ENCODE measurements at places on chromosomes 13 and 19.

DNA sequence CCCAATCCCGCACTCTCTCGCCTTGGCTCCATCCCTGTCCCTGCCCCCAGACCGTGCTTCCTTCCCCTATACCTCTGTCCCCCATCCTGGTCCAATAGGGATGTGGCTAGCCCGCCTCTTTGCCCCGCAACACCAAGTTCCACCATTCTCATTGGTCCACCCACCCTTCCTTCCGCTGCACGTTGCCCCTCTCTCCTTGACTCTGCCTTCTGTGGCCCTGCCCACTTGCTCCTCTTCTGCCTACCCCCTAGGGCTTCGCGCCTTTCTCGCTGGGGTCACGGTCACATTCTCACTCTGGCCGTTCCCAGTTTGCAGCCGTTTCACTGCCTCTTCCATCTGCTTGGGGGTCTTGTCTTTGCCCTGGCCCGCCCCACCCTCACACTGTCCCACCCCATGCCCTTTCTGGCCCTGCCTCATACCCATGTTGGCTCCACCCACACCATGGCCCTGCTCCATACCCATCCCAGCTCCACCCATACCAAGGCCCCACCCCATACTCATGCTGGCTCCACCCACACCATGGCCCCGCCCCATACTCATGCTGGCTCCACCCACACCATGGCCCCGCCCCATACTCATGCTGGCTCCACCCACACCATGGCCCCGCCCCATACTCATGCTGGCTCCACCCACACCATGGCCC is 4.5 kb upstream of the ARHGAP45 start:
- DNase-seq: peak; percentile 45

- no peak for DNase-seq
These were observed 324.3 kb downstream of the TEX29 start for GRCh38 chr13:111644750-111645149.

- DNase-seq: no peak
These were observed 636.1 kb upstream of the GPC6 start for GRCh38 chr13:92590503-92590908.

DNA sequence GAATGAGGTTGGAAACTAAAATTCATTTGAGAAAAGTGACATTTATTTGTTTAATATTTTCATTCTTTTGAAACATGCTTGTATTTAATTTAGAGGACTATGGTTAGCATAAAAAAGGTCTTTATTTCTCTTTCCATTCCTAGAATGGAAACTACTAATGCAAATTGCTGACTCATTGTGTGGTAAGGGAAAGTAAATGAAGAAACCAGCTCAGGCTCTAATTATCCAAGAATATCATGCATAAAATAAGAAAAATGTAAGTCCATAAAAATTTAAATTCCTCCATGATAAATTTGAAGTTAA is 777.0 kb upstream of the SLITRK1 start:
- no peak for DNase-seq

DNA sequence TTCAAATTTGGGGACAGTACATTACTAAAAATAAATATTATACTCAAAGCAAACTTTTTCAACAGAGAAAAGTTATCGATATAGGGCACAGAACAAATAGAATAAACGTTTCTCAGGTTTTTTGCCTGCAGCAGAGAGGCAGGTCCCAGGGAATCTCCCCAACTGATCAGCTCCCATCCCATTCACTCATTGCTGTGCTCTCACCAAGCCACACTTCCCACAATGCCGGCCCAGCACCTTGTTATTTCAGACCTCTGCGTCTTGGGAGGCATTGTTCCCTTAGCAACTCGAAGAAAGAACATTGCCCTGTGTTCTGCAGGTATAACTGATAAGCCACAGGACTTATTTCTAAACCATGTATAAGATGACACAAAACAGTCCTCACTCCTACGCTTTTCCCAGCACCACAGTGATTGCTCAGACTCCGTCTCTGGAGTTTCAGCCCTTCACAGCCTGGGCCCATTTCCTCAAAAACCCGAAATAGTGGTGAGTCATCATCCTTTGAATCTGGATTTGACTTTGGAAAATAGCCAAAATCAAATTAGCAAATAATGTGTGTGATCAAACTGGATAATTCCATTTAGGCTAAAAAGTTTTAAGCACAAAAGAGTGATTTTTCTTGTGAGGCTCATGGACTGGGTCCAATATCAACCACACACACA is 100.4 kb downstream of the DCLK1 start:
- no peak for DNase-seq
